ENCODE measurements at places on chromosomes 1 and 21.
A peak's percentile ranks its signal among the peaks of the same experiment; 100 is the strongest.

DNA sequence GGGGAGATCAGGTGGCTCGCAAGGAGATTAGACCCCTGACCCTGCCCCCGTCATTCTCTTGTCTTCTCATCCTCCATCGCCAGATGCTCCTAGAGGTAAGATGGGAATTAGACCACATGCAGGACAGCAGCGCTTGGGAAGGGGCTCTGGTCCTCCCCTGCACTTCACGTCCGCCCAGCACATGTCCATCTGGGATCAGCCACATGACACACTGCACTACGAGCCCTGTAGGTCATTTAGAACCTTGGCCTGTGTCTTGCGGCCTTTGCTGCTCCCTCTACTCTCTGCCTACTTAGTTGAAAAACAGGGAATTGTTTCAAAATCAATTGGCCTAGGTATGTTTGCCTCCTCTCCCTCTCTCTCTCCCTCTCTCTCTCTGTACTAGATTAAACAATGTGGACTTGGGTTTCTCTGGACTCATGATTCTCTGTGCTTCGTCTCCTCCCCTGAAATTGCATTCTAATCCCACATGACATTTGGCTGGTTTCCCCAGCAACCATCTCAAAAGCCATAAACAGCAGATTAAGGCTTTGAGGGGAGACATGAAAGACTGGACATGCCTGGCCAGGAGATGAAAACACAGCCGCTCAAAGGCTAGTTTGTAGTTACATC is 3.8 kb upstream of the NCMAP start:
- DNase-seq: no peak

- no peak for DNase-seq
Measured at GRCh38 chr1:154406572-154406879, 1.4 kb downstream of the IL6R start.

GRCh38 chr1:224490549-224491537 is 56.2 kb upstream of the WDR26 start:
- no peak for DNase-seq

DNA sequence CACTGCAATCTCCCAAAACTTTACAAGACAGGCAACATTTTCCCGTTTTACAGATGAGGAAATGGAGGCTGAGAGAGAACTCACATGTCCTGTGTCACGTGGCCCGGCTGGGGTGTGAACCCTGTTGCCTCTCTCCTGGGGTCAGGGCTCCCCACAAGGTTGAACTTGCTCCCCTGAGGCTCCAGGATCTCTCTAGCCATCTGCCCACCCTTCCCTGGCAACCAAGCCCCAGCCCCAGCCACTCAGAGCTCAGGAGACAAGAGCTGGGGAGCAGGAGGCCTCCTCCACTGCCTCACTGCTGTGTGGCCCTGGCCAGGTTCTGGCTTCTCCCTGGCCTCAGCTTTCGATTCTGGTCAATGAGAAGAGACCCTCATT is 11.8 kb downstream of the LAPTM5 start:
- DNase-seq: no peak

- DNase-seq: peak; percentile 24
Measured at GRCh38 chr1:11784256-11784992, 21.3 kb downstream of the MTHFR start.

GRCh38 chr1:208201229-208201628 is 43.0 kb downstream of the PLXNA2 start:
- peak; percentile 80 for DNase-seq

- peak; percentile 77 for DNase-seq
Measured at GRCh38 chr1:156495401-156496140, 5.0 kb downstream of the MEF2D start.

- DNase-seq: no peak
Measured at GRCh38 chr1:26779098-26779668, 8.6 kb upstream of the PIGV start.

- DNase-seq: no peak
Measured at GRCh38 chr1:113178522-113178921, 105.5 kb downstream of the LRIG2 start.

GRCh38 chr1:228851618-228852017 is 116.3 kb downstream of the RHOU start:
- DNase-seq: no peak

GRCh38 chr1:109617291-109617801 is 2.1 kb downstream of the GNAT2 start:
- DNase-seq: peak; percentile 11

- no peak for DNase-seq
Measured at GRCh38 chr1:119288751-119289150, 79.8 kb upstream of the HAO2 start.

GRCh38 chr1:112805155-112805853 is 90.2 kb upstream of the PPM1J start:
- DNase-seq: no peak

GRCh38 chr1:241957692-241958494 is at the start of gene BECN2:
BECN2 (plus strand) TSS chr1:241957767; CDS start chr1:241957767, 0 bp downstream.
- DNase-seq: no peak

DNA sequence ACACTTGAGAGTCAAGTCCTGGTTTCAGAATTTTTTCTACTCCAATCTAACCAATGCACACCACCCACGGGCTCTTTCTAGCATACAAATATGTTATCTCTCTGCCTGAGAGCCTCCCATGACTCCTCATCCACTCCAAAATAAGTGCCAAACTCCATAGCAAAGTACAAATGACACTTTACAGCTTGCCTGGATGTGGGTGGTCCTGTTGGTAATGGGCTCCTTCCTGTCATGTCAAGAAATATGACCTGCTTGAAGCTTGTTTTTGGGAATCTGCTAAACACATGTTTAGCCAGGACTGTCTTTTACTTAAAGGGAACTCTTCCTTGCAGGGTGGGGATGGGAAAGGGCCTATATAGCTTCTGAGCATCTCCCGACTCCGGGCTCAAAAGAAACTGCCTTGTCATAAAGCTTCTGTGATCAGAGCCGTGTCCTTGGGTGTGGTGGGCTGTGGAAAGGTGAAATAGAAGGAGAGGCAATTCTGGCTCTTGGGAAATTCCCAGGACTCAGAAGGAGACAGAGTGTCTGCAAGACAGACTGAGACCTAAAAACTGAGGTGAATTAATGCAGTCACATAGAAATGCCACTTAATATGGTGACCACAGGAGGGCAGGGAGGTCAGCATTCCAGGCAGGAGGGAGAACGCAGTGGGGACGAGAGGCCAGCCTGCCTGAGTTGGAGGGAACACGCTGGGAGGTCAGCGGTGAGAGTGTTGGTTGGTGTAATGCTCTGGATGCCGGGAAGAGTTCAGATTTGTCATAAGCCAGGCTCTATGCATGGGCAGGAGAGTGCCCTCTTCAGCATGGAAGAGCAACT is 6.1 kb upstream of the IGFN1 start:
- peak; percentile 30 for DNase-seq

DNA sequence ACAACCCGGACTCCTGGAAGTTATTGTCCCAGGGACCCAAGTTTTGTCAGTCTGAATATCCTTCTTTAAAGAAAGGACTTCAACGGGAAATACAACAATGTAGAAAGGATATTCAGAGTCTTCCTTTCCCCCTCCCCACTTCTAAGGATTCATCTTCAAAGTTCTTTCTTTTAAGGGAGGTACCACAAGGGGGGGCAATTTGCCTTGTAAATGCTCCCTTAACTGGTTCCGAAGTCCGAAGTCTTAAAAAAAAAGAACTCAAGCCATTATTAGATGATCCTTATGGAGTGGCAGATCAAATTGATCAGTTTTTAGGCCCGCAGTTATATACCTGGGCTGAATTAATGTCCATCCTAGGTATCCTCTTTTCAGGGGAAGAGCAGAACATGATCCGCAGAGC is 47.0 kb downstream of the SERINC2 start:
- DNase-seq: no peak

- no peak for DNase-seq
Measured at GRCh38 chr1:201302163-201303152, 19.2 kb downstream of the PKP1 start.

DNA sequence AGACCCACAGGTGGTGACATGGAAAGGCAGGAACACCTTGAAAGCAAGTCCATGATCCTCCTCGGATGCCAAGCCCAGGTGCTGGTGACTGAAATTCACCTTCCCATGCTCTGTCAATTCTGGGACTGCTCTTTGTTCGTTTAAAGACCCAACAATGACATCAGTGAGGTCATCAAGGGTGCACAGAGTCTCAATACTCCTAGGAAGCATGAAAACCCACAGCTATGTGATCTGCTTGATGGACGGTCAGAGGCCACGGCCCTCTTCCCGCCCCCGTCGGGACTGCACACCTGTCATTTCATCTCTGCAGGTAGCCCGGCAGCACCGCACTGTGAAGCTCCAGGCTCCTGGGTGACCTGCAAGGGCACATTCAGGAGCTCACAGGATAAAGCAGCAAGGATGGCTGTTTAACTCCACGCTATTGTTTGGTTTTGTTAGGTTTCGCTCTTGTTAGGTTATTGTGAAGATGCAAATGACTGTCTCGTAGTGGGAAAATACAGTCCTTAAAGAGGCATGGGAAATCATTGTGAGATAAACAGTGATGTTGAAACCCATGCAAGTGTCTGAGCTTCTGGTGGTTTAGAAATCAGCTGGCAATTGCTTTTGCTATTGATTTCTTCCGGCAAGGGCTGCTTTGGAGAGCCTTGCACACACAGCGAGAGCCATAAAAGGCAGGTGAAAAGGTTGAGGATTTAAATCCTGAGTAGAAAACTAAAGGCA is 124.8 kb upstream of the AJAP1 start:
- DNase-seq: no peak

GRCh38 chr1:16048573-16049189 is 5.1 kb downstream of the CLCNKB start:
- DNase-seq: peak; percentile 44

GRCh38 chr1:92877081-92877711 is 45.4 kb downstream of the RPL5 start:
- DNase-seq: no peak

DNA sequence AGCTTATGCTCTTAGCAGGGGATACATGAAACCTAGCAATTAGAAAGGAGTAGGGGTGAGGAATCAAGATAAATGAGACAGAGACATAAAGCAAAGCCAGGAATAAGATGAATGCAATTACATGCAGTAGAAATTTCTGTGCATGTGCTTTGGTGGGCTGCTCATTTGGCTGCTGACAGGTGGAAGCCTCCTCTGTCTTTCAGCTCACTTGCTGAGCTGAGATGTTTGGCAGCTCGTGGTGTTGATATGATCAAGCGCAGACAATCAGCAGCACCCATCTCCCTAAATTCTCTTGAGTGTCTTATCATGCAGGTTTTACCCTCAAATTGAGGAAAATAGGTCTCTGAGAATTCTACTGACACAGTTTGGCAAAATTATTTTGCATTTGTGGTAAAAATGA is 108.3 kb upstream of the CD34 start:
- no peak for DNase-seq

All from heart left ventricle (tissue), 16 donors.